ENCODE measurements at places on chromosomes 2 and 18.

DNA sequence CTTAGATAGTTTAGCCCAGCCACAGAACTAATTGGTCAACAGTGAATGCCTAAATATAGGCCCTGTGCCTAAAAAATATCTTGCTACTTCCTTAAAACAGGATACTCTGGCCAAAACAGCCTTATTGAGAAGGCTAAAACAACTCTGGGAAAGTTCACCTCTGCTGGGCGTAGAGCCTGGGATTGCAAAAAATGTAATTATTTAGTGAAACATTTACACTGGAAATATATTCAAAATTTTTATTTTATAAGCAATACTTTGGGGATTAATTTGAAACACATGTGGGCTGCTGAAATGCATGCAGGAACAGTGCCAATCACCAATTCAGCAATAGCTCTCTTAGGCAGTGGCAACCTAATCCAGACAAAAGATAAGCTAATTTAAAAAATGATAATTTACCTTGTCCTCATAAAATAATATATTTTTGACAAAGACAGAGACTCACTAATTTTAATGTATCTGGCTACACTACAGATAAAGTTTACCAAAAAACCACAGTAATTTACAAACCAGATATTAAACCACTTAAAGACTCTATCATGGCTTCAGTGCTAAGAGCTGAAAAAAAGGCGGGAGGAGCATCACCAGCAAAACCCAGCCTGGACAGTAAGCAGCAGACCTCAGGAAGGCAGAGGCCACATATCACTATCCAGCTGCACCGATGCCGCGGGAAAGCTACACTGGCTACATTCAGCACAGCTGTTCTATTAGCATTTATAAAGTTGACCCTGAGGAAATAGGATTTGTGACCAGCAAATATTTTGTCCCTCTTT is 18.5 kb downstream of the TRAK2 start:
- no peak for DNase-seq

GRCh38 chr2:211455216-211455841 is 898.9 kb downstream of the CPS1 start:
- no peak for DNase-seq

GRCh38 chr2:191846515-191847476 is at the start of gene CAVIN2:
TSS of gene CAVIN2 (minus strand) at chr2:191847088. CDS start at chr2:191846925, 163 bp downstream.
- DNase-seq, result no peak

- DNase-seq, result no peak
Observed at GRCh38 chr2:9004338-9005204, 1.1 kb upstream of the MBOAT2 start.

GRCh38 chr2:217856871-217857270 is 145.9 kb downstream of the TNS1 start:
- no peak for DNase-seq

GRCh38 chr2:218732761-218733158 is 22.1 kb downstream of the TTLL4 start:
- DNase-seq, result no peak

DNA sequence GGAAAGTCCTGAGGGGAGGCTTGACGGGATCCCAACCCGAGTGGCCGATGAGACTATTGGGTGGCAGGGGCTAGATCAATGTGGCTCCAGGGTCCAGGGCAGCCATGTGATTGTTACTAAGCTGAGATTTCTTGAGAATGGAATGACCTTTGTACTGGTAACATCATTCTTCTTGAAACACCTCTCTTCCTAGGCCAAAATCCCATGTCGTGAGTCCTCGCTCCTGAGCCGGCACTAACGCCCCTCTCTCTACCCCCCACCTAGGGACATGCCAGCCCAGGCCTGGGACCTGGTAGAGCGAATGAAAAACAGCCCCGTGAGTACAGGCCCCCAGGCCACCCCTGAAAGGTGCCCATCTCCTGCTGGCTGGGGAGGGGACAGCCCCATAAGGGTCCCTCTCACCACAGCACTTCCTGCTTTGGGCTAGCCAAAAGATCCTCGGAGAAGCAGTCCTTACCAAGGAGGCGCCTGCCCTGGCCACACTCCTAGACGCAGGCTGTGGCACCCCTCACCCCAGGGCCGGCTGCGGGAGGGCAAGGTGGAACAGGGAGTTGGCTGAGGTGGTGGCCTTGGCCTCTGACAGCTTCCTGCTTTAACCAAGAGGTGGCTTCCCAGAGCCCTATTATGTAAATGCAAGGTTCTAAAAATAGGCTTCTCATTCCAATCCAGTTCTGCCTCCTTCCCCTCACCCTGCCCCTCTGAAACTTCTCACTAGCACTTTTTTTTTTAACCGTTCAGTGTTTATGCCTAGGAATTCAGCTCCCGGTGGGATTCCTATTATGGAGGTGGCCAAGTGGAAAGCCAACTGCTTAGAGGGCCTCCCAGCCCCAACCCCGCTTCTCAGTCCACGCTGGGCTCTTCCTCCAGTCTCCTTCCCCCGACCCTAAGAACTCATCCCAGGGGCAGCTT is 126.6 kb upstream of the PPP1CB start:
- peak; percentile 75 for DNase-seq

- no peak for DNase-seq
Observed at GRCh38 chr2:262117-262516, 1.7 kb downstream of the SH3YL1 start.

DNA sequence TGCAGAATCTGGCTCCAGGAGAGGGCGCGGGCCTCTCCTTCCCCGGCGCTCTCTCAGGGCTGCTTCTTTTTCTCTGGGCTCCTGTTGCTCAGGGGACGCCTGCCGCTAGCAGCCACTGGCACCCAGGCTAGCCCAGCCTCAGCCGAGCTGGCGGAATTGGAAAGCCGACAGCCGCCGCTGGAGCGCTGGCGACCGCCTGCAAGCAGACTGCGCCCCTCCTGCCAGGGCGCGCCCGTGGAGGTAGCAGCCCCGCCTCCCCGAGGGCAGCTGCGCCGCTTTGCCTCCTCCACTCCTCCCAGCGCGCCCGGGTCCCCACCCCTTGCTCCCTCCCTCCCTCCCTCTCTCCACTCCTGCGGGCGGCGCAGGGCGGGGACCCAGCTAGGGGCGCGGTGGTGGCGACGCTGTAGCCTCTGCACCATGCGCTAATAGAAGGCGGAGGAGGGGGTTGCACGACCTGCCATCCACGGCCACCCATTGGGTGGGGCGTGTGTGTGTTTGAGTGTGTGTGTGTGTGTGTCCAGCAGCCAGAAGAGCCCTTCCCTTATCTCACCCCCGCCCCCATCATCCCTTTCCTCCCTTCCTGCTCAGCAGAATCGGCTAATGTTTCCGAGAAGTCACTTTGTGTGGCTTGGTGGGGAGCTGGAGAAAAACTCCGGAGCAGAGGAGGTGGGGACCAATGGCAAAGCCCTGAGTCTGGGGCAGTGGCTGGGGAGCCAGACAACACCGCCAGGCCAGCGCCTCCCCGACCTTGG is at the start of gene SCN9A:
TSS of gene SCN9A (minus strand) at position 209 of the 752 bp plus-strand sequence. CDS start 64,188 bp downstream, outside the sequence.
- no peak for DNase-seq

GRCh38 chr18:49400398-49401072 is 59.9 kb downstream of the DYM start:
- no peak for DNase-seq

Measured in effector memory CD4-positive, alpha-beta T cell (primary cell).